ENCODE measurements at places on chromosomes 7 and 10. TPM values are rescaled to one million over a fixed set of nuclear protein-coding genes. Genes with fewer than 3 reads are reported as not detected.

DNA sequence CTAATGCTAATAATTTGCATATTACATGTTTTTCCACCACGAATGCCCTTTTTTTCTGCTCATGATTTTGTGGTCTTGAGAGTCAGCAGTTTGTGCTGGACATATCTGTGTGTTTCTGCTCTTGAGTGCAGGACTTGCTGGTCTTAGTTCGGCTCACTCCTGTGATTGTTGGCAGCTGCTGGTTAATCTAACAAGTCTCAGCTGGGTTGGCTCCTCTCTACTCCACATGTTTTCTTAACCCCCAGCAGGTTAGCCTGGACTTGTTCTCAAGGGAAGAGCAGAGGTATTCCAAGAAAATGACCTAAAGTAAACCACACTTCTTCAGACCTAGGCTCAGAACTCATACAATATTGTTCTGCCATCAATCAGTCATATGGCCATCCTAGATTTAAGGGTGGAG lies 1238.9 kb downstream of the XPNPEP1 start:
- DNase-seq: no peak

DNA sequence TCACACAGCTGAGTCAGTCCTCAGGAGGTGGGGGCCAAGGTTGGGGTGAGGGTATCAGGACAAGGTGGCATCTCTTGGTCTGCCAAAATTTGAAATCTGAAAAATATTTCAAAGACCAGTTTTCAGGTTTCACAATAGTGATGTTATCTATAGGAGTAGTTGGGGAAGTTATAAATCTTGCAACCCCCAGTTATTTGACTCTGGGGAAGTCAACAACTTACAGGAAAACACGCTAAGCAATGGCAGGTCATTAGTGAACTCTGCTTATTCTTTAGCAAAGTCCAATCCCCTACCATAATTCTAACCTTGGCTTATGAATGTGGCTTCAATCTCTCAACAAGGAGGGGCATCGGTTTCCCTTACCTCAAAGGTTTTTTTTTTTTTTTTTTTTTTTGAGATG lies 94.9 kb downstream of the MARCHF5 start:
- no peak for DNase-seq

- no peak for DNase-seq
Observed at GRCh38 chr7:84792231-84792893, 394.5 kb downstream of the SEMA3D start.

GRCh38 chr7:101779267-101779666 lies 38.2 kb upstream of the CUX1 start:
- DNase-seq: no peak

DNA sequence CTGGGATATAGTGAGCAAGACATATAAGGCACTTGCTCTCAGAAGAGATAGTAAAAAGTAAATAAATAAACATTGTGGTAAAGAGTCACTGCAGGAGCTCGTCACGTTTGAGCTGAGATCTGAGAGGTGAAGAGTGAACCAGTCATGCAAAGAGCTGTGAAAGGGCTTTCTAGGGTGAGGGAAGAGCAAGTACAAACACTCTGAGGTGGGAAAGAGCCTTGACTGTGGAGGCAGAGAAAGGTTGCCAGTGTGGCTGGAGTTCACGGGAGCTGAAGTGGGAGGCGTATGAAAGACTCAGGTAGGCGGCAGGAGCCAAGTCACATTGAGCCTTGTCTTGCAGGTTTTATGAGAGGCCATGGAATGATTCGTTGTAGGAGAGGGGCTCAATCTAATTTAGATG lies 141.0 kb downstream of the C1GALT1 start:
- DNase-seq: no peak

DNA sequence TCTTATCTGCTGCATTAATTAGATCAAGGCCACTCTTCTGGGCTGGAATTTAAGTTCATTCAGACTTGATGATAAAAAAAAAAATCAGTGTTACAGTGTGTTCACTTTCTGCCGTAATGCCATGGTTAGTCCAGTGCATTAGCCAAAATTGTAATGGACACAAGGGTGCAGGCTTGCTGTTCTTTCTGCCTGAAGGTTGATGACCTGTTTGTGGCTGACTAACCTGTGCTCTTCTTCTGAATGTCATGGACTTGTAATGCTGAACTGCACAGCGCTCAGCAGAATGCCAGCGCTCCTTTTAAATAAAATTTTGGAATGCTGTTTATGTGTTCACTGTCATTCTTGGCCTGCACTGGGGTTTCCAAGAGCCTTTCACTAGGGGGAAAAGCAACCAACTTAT lies 323.2 kb downstream of the ZNF248 start:
- DNase-seq: no peak

- no peak for DNase-seq
Observed at GRCh38 chr10:78305311-78305710, 271.6 kb downstream of the RPS24 start.

DNA sequence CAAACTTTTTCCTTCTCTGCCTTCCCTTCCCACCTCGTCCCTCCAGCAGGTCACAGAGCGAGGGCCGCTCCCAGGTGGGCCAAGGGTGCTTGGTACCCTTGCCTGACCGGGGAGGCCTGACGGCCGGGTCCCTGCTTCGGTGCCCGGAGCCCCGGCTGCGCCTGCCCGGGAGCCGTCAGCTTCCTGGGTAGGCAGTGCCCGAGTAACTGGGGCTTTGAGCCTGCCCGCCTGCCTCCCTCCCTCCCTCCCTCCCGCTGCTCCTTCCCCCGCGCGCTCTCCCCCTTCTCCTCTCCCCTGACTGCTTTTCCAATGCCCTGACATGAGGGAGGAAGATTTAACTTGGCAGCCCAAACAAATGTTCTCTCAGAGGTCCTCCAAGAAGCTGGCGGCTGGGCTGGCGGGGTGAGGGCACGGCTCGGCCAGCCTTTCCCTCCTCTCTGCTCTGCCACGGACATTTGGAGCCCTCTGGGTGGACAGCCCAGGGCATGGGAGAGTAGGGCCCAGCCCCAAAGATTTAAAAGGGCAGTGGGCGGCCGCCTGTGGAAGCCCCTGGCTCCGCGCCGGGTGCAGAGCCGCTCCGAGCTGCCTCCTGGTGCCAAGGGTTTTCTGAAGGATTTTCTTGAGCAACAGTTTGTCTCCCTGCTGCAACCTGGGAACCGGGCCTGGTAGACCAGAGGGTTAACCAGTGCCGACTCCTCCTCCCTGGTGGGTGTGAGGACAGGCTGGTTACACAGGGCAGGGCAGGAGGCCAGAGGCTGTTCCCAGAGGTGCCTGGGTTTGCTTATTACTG lies 2.0 kb downstream of the ZMIZ1 start:
- peak; percentile 65 for DNase-seq

The IL6 gene
- total RNA-seq: 0.41 TPM

The GIMAP5 gene
- total RNA-seq: not detected
